ENCODE measurements at places on chromosomes 5 and 9.
A peak's percentile ranks its signal among the peaks of the same experiment; 100 is the strongest.

DNA sequence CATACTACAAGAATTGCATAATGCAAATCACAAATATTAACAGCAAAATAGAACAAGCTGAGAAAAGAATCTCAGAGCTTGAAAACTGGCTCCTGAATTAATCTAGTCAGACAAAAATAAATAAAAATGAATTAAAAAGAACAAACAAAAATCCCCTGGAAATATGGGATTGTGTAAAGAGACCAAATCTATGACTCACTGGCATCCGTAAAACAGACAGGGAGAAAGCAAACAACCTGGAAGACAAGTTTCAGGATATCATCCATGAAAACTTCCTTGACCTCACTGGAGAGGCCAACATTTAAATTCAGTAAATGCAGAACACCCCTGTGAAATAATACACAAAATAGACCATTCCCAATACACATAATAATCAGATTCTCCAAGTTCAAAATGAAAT lies 229.3 kb upstream of the CTNND2 start:
- DNase-seq, result no peak

DNA sequence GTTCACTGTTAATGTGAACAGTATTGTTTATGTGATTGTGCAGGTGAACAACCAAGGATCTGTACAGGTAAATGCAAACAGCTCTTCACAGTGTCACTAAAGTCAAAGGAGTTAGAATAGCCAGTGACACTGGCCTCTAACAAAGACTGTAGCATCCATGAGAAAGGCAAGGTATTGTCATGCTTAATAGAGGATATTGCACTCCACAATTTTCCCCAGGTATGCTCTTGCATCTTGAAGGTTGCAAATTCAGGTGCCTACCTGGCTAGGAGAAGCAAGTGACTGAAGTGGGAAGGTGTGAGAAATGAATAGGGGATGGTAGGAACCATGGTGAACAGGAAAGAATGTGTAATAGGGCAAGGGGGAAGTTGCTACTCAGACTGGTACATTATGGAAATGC lies 101.2 kb upstream of the EFNA5 start:
- DNase-seq, result no peak

DNA sequence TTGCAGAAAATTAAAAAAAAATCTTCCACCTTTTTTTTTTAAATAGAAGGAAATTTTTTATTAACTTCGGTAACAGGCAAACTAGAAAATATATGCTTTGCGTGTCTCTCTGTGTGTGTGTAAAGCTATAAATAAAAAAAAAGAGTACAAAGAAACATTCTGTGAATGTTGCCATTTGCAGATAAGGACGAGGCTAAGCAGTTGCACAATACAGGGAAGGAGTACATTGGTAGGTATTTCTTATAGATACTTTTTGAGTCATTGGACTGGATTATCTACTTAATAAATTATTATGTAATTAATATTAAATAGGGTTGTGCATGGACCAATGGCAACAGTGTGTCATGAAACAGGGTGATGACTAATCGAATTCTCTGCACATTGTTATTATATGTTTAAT lies 102.4 kb downstream of the CAMK4 start:
- DNase-seq, result no peak

DNA sequence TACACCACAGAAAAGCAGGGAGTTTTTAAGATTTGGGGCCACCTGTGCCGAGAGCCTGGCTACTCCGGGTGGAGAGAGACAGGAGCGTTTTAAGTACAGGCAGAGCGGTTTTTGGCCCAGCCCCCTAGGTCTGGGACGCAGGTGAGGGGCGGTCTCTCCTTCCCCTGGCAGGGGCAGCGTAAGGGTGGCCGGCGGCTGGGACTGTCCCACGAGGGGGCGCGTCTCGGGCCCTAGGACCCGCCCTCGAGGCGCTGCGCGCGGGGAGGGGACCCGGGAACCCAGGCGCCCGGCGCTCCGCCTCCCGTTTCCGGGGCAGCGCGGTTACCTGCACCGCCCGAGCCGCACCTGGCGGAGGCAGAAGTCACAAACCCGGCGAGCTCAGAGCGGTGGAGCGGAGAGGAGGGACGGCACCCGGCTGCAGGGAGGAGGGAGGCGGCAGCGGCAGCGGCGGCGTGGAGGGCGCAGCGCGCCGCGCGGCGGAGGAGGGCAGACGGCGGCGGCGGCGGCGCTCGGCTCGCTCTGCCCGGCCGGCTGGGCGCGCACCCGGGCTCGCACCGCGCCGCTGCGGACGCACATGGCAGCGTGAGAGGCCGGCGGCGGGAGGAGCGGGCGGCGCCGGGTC lies at the start of gene WWC1:
WWC1 (plus strand) TSS at position 304 of the 622 bp plus-strand sequence. CDS start 508 bp downstream, outside the sequence.
- peak; percentile 78 for DNase-seq

- peak; percentile 74 for DNase-seq
These were observed at the start of gene NME5 for GRCh38 chr5:138138949-138139780. TSS of gene NME5 (minus strand) at chr5:138139428. CDS start at chr5:138138780, 648 bp downstream.

All from AG08396 (cell line).